ENCODE measurements at places on chromosomes 7 and 10.

DNA sequence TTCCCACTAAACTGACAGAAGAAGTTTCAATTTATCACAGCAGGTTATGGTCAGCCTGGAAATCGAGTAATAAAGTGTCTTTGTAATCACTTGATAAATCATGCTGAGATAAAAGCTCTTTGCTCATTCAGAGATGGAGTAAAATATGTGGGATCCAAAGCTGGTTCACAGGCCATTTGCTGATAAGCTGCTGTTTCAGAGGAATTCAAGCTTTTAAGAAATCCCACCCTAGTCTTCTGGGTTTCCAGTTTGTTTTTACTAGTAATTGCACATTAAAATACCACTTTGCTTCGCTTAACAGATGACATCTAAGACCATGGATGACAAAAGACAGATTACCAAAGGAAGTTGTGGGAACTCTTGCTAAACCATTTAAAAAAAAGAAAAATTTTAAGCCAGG lies 37.4 kb upstream of the CDK6 start:
- no peak for DNase-seq

DNA sequence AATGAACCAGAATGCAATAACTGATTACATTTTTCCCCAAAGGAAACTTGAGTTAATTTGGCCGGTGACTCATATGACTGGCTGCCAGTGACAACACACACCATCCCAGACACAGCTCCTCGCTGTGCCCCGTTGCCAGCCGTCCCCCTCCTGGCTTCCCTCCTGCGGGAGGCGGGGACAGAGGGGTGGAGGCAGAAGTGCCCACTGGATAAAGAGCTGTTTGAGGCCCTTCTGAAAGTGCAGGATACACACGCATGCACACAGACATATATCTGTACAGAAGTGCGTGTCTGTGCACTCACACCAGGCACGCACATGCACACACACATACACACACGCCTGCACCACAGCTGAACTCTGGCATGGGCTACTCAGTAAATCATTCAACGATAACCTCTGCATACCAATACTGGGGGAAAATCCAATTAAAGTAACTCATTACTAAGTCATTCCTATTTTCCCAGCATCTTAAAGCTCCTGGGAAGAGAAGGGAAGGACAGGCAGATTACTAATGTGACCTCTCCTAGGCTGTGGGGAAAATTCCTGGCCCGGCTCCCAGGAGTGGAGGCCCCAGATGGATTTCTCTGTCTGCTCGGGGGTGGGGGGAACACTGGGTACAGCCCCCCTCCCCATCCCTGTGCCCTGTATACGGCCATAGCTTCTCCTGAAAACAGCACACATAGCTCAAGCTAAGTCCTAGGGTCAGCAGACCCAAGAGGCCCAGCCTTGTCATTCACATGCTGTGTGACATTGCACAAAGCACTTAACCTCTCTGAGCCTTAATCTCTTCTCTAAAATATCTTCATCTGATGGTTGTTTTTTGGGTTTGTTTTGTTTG lies 52.3 kb upstream of the MYL10 start:
- DNase-seq = peak; percentile 78

GRCh38 chr10:17454161-17455014 lies at the start of gene ST8SIA6:
TSS of gene ST8SIA6 (minus strand) at chr10:17454595. CDS start at chr10:17454255, 340 bp downstream.
- no peak for DNase-seq

DNA sequence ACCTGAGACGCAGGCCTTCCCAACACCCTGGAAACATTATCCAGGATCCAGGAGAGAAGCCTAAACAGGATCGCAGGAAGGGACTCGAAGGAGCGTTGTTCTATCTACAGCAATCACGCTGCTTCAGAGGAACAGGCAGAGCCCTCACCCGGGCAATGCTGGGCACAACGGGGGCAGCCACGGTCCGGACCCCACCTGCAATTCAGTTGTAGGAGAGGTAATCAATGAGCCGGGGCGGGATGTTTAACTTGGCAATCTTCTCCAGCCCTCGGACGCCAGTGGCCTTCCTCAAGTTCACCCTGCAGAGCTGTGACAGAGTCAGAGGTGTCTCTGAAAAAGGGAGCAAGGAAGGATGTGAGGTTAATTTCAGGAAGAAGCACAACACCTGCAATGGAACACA lies 25.9 kb downstream of the ASB13 start:
- DNase-seq = no peak

DNA sequence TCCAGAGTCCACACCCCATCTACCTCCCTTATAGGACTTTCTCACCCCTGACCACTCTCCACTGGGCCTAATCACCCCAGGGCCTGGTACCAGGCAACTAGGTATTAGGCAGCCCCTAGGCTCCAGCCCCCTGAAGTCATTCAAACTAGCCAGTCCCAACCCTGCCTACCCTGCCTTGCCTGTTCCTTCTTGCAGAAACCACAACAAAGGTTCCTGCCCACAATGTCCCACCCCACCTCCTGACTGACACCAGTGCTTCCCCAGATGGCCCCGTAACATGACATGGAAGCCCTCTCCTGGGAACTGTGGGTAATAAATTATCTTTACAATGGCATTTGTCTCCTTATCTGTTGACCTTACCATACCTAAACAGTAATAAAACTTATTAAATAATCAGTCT lies 100.6 kb upstream of the PDE1C start:
- no peak for DNase-seq

GRCh38 chr10:77898323-77899079 lies 28.1 kb downstream of the DLG5 start:
- DNase-seq = no peak

DNA sequence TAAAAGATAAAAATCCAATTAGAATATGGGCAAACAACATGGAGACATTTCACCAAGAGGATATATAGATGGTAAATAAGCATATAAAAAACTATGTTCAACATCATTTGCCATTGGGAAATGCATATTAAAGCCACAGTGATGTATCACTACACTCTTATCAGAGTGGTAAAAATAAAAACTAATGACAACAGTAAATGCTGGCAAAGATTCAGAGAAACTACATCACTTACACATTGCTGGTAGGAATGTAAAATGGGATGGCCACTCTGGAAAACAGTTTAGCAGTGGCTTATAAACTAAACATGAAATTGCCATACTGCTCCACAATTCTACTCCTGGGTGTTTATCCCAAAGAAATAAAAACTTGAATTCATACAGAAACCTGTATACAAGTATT lies 59.2 kb downstream of the CROT start:
- DNase-seq = no peak

DNA sequence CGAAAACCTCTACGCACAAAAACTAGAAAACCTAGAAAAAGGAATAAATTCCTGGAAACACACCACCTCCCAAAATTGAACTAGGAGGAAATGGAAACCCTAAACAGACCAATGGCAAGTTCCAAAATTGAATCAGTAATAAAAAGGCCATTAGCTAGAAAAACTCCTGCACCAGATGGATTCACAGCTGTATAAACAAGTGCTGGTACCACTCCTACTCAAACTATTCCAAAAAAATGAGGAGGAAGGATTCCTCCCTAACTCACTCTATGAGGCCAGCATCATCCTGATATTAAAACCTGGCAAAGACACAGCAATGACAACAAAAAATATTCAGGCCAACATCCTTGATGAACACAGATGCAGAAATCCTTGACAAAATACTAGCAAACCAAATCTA lies 228.2 kb downstream of the CHRM2 start:
- no peak for DNase-seq

GRCh38 chr7:34851431-34851830 lies 185.9 kb downstream of the DPY19L1 start:
- no peak for DNase-seq

DNA sequence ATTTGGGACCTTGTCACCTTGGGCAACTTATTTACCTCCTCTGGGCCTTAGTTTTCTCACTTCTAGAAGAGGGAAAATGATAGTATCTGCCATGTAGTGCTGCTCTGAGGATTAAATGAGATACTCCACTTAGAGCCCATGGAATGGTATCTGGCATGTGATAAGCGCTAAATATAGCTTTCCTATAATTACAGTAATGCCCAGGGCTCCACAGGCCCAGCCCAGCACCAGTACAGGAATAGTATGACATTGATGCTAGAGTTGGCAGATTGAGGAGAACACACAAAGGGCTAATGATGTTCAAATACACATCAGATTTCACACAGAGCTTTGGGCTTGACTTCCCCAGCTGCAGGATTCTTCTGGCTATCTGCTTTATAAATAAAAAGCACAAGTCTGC lies 34.9 kb downstream of the FAS start:
- no peak for DNase-seq

DNA sequence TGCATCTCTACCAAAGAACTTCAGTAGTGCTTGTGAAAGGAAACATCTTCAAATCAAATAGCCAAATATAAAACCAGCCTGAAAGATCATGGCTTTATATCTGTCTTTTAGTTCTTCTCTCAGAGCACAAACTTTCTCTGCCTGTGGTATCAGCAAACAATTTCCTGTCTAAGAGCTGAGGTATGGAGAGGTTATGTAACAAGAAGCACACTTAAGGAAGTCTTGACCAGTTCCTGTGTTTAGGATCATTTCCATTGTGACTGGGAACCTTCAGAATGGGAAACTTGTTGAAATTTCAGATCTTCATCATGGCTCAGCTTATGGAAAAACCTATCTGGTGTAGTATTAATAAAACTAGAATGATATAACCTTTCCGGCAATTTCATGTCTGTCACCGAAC lies 148.8 kb downstream of the MBL2 start:
- no peak for DNase-seq

DNA sequence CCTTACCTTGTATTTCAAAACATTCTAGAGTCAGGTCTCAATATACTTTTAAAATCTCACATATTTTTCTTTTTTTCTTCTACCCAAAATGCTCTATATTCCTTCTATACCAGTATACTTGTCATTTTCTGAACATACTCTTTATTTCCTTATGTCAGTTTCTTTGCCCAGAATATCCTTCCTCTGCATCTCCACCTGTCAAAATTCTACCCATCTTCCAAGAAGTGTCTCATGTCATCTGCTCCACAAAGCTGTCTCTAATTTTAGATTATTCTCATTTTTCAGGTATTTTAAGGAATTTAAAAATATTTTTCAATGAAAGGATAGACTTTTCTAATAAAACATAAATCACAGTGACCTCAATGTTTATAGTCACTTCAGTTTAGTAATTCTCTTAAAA lies 328.0 kb upstream of the SMIM30 start:
- no peak for DNase-seq

DNA sequence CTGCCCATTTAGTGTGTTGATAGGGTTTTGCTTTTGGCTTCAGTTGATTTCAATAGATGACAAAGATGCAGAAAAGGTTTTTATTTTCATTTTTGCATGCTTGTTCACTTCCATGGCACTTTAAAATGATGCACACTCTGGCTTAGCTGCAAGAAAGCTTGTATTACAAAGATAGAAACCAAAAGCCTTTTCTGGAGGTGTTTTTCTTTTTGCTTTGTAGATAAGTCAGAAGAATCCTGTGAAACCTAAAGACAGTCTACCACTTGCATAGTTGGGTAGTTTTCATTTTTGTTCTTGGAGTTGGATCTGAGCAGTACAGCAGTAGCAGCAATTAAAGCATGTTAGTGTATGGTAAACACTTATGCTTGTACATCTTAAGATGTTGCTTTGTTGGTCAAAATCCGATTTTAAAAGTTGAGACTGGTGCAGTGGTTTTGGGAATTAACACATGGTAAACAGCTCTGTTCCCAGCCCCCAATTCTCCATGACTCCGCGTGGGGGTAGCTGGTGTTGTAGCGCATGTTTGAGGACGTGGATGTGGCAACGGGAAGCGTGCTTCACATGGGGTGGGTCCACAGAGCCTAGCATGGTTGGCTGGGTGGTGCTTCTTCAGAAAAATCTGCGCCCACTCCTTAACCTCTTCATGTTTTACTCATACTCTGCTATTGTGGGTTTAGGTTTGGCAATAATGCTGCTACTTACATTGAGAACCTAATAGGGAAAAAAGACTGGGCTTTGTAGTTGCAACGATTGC lies 19.8 kb downstream of the CCNY start:
- DNase-seq = no peak

DNA sequence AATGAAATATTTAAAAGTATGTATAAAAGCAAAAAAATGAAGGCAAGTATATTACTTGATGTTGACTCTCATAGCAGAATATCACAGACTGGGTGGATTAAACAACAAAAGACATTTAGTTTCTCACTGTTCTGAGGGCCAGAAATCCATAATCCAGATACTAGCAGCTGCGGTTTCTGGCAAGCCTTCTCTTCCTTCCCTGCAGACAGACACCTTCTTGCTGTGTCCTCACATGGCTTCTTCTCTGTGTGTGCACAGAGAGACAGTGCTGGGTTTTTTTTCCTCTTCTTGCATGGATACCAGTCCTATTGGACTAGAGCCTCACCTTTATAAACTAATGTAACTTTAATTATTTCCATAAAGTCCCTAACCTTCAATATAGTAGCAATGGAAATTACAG lies 127.9 kb upstream of the AKR1E2 start:
- no peak for DNase-seq

GRCh38 chr10:15211464-15211979 lies 43.0 kb upstream of the NMT2 start:
- peak; percentile 92 for DNase-seq

DNA sequence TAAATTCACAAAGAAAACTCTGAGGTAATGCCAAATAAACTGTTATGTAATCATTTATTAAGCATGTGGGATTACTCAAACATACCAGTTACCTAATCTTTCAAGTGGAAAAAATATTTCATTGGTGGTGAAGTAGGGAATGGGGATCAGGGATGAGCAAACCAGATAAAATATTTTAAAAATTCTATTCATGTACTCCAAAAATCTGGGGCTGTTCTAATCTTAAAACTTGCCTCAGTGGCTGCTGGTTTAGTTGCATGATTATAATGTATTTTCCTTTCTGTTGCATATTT lies 19.5 kb downstream of the LMOD2 start:
- DNase-seq = no peak

GRCh38 chr7:13848681-13849131 lies 140.8 kb downstream of the ETV1 start:
- no peak for DNase-seq

- no peak for DNase-seq
Measured at GRCh38 chr7:127911968-127912511, 119.2 kb downstream of the LRRC4 start.

GRCh38 chr7:94760446-94761100 lies 104.6 kb upstream of the SGCE start:
- DNase-seq = no peak

DNA sequence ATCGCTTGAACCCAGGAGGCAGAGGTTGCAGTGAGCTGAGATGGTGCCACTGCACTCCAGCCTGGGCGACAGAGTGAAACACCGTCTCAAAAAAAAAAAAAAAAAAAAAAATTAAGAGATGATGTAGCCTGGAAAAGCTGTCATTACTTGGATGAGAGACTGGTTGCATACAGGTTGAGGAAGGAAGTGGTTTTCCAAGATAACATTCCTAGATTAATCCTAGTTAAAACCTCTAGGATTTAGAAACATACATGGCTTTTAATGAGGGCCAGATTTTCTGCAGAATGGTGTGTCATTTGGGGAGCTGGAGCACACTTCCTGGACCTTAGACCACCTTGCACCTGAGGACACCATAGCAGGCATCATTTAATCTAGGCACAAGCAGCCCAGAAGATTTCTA lies 17.8 kb downstream of the VWA2 start:
- DNase-seq = no peak

DNA sequence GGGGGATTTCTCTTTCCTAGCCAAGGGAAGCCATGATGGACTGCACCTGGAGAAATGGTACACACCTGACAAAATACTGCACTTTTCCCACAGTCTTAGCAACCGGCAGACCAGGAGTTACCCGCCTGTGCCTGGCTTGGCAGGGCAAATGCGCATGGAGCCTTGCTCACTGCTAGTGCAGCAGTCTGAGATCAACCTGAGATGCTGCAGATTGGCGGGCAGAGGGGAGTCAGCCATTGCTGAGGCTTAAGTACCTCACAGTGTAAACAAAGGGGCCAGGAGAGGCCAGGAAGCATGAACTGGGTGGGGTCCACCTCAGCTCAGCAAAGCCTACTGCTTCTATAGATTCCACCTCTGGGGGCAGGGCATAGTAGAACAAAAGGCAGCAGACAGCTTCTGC lies 49.4 kb downstream of the OR13A1 start:
- DNase-seq = no peak
